ENCODE measurements at places on chromosomes 12 and 14. TPM values are rescaled to one million over a fixed set of nuclear protein-coding genes. Genes with fewer than 3 reads are reported as not detected.

DNA sequence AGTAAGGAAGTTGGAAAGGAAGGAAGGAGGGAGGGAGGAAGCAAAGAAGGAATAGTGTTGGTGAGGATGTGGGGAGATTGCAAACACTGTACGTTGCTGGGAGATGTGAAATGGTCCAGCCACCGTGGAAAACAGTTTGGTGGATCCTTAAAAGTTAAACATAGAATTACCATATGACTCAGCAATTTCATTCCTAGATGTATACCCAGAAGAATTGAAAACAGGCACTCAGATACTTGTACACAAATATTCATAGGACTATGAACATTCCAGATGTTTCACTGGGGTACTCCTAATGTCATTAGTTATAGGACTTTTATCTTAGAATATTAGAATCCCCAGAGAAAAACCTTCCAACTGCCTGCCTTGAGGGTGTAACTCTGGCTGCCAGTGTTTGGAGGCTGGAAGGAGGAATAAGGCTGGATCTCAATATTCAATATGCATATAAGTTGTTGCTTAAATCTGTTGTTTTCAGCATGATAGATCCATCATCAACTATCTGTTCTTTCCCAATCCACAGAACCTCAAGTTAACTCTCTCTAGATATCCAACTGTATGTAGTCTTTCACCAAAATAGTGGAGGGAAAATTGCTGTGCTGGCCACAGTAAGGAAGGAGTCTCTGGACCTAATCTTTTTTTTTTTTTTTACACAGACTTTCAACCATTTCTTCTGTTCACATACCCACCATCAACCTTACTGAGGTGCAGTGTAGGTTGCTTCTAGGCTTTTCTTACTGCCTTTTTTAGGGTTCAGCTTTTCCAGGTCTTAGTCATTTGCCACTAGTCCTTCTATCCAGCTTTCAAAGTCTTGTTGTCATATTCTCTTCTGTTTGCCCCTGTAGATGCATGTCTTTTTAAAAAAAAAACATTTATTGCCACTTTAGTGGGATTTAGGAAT, 94.5 kb downstream of the DNAI7 start:
- H3K27me3 ChIP-seq, result no peaks in the 10 kb centered on the region
- H3K4me1 ChIP-seq, result no peaks in the 10 kb centered on the region
- peaks cover 38% of the 10 kb centered on the region for H3K36me3 ChIP-seq
- no peak for DNase-seq

DNA sequence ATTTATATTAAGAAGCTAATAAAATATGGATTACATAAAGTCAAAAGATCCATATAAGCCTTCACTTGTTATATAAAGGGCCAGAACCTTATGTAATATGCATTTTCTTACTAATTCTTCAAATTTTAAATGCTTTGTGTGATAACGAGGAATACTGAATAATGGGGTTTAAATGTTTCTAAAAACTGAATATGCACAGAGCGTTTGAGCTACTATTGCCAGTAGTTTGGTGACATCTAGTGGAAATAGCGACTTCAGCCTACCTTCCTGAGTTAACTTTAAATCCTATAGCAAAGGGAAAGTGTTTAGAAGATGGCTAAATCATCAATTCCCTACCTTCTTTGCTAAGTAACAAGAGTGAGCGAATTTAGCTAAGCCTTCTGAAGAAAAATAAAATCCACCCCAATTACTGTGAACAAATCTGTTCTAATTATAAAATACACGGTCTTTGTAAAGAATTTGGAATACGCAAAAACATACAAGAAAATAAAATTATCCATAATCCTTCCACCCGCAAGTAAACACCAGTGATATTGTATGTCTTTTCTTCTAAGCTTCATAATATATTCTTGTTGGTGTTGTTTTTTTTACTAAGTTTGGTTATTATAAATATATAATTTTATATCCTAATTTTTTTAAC, 115.5 kb upstream of the G2E3 start:
- no peak for DNase-seq
- H3K27ac ChIP-seq, result no peak overlapping the region
- H3K4me1 ChIP-seq, result no peaks in the 10 kb centered on the region
- H3K4me3 ChIP-seq, result no peak overlapping the region

DNA sequence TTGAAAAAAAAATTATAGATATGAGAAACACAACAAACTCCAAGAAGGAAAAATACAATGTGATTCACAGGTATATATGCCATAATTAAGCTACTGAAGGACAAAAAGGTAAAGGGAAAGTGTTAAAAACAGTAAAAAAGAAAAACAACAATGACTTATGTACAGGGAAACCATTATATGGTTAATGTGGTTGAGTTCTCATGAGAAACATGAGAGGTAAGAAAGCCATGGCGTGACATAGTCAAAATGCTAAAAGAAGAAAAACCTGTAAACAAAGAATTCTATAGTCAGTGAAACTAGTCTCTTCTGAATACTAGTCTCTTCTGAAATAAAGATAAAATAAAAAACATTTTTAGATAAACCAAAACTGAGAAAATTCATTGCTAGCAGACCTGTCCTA, 109.1 kb downstream of the NEDD1 start:
- no peak overlapping the region for H3K27ac ChIP-seq
- no peaks in the 10 kb centered on the region for H3K27me3 ChIP-seq
- DNase-seq, result no peak
- H3K4me1 ChIP-seq, result no peaks in the 10 kb centered on the region

DNA sequence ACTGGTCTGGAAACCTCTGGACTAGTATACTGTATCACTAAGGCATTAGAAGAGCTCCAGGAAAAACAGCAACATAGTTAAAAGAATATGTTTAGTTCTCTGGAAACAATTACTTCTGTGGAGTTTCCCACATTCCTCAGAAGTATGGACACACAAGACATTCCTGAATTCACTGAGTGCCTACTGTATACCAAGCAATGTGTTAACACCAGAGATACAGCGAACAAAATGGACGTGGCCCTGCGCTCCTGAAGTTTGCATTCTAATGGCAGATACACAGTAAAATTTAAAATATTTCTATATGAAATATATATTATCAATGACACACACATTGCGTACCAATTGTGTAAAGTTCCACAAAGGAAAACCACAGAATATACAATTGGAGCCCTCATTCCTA, 1.1 kb downstream of the ANGEL1 start:
- H3K36me3 ChIP-seq, result peaks cover 8% of the 10 kb centered on the region
- peak overlapping the region; percentile 70 for H3K4me3 ChIP-seq
- no peaks in the 10 kb centered on the region for H3K27me3 ChIP-seq
- DNase-seq, result no peak

DNA sequence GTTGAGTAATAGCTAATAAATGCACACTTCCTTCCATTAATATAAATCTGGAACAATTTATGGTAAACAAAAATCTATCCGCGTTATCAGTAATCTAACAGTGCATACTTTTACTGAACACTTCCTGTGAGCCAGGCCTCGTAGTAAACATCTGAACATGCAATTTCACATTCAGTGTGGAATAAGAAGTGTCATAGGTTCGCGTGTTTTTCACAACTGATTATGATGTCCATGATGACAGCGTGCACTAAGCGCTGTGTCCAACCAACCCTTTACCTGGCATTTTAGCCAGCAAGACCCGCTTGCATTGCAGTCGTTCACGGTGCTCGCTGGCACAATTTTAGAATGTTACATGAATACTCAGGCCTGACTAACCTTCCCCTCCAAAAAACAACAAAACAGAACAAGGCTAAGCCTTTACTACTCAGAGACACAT, 2.1 kb downstream of the PNMA1 start:
- peaks cover 6% of the 10 kb centered on the region for H3K4me1 ChIP-seq
- DNase-seq, result no peak
- H3K27ac ChIP-seq, result peak overlapping the region; percentile 64
- H3K4me3 ChIP-seq, result peak overlapping the region; percentile 75

The CBLN3 gene
- total RNA-seq, result 7.4 TPM

The DPPA3 gene
- not detected for total RNA-seq

The GPR65 gene
- 16.1 TPM for total RNA-seq

Measured in CD8-positive, alpha-beta memory T cell (primary cell).